ENCODE measurements at places on chromosomes 13 and 19.

DNA sequence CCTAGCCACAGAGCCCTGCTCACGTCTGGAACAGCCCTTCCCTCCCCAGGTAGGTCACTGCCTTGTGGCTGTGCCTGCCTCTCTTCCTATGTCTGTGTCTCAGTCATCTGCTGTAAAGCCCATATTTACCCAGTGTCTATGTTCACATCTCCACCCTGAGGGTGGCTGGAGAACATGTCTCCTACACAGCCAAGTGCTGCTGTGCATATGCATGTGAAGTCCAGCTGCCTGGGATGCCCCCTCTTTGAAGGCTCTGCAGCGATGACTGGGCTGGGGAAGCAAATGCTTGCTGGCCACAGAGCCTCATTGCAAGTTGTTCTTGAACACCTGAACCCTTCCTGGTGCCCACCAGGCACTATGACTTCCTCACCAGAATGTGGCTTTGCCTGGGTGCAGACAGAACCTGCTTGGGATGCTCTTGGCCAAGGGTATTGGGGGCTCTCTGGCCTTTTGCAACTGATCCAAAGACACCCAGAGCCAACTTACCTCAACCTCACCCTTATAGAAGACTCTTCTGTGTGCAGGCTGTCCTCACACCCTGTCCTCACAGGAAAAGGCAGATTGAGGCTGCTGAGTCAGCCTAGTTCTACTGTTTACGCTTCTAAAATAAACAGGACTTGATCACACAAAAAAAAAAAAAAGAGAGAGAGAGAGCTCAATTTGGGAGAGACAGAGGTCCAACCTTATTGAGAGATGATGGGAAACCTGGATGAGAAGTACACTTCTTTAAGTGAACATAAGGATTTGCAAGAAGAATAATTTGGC lies 26.5 kb downstream of the MRPL57 start:
- DNase-seq, result no peak

DNA sequence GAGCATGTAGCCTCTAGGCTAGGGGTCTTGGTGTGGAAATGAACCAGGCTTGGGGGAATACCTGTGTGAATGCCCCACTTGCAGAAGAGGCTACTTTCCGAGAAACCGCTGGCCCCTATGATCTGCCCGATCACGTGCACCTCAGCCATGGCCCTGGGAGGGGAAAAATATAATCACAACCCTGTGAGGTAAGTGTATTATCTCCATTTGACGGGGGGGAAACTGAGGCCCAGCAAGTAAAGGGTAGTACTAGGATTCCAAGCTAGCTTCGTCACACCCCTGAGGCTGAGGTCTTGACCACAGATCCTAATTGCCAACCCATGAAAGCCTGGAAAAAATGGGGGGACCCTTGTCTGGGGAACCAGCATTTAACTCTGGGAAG lies 587 bp downstream of the B9D2 start:
- no peak for DNase-seq

- DNase-seq, result no peak
Measured at GRCh38 chr13:105758918-105759860, 776.3 kb downstream of the EFNB2 start.

GRCh38 chr19:56138069-56138468 lies 3.0 kb upstream of the ZNF444 start:
- DNase-seq, result no peak

GRCh38 chr13:69828527-69828926 lies 279.1 kb upstream of the ATXN8OS start:
- DNase-seq, result no peak

DNA sequence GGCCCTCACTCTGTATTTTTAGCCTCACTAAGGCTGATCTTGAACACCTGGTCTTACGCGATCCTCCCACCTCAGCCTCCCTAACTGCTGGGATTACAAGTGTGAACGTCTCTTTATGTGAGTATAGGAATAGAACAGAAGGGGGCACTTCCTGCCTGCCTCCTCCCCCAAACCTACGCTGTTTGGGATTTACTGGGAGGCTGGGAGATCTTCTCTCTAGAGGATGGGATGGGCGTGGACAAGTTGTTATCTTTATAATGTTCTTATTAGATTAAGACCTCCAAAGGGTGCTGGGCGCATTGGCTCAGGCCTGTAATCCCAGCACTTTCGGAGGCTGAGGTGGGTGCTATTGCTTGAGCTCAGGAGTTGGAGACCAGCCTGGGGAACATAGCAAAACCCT lies 2.9 kb upstream of the CSNK1G2 start:
- DNase-seq, result no peak

GRCh38 chr19:6392221-6393073 lies 517 bp downstream of the GTF2F1 start:
- no peak for DNase-seq

DNA sequence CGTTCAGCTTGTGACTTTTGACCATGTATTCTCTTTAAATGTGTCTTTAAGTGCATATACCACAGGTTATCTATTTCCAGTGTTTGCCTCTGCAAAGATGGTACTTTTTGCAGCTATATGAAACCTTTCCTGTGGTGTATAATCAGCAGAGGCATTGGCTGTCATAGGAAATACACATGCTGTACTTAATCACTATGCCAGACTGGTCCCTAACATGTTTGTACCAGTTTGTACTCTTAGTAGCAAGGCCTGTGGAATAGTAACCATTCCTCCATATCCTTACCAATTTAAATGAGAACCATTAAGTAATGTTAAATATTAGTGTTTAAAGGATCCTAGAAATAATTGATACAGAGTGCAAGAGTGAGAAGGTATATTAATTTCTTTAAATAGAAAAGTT lies 69.8 kb downstream of the CDK8 start:
- DNase-seq, result no peak

DNA sequence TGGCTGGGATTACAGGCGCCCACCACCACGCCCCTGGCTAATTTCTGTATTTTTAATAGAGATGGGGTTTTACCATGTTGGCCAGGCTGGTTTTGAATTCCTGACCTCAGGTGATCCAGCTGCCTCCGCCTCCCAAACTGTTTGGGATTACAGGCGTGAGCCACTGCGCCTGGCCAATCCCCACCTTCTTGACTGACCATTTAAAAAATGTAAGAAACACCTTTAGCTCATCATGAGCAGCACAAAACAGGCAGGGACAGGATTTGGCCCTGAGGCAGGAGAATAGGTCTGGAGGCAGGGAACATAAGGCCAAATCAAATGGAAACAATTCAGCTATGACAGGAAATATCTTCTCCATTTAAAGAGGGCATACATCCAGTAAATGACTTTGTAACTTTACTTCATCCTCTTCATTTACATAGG lies 1.4 kb upstream of the MPV17L2 start:
- no peak for DNase-seq

- no peak for DNase-seq
Measured at GRCh38 chr13:109737606-109738005, 48.8 kb downstream of the IRS2 start.

DNA sequence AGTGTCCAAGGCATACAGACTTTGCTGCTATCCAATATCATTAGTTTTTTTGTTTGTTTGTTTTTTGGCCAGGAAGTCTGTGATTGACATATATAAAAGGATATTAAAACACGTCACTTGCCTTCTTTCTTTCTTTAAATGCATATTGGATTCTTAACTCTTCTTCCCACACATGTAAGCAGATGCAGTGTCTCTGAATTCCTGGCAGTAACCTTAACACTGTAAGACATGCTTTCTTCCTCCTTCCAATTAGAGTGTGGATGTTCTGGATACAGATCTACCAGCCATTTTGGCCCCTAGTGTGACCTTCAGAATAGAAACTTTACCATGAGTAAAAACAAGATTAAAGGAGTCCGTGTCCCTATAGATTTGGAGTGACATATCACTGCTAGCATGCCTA lies 967.4 kb upstream of the PRR20A start:
- DNase-seq, result no peak

GRCh38 chr13:108508263-108508662 lies 121.1 kb upstream of the MYO16 start:
- no peak for DNase-seq

DNA sequence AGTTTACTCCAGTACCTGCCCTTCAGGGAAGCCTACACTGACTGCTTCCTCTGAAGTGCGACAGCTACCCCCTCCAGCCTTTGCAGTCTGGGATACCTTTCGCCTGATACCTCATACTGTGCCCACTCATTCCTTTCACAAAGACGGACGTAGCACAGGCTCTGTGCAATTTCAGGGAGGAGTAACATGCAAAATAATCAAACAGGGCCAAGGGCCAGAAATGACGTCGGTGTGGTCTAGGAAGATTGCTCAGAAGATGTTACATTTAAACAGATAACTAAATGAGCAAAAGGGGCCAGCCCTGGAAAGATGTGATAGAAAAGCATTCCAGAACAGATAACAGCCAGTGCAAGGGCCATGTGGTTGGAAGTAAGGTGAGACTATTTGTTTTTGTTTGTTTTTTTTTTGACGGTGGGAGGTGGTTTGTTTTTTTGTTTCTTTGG lies 6.6 kb upstream of the DDX39A start:
- DNase-seq, result no peak

DNA sequence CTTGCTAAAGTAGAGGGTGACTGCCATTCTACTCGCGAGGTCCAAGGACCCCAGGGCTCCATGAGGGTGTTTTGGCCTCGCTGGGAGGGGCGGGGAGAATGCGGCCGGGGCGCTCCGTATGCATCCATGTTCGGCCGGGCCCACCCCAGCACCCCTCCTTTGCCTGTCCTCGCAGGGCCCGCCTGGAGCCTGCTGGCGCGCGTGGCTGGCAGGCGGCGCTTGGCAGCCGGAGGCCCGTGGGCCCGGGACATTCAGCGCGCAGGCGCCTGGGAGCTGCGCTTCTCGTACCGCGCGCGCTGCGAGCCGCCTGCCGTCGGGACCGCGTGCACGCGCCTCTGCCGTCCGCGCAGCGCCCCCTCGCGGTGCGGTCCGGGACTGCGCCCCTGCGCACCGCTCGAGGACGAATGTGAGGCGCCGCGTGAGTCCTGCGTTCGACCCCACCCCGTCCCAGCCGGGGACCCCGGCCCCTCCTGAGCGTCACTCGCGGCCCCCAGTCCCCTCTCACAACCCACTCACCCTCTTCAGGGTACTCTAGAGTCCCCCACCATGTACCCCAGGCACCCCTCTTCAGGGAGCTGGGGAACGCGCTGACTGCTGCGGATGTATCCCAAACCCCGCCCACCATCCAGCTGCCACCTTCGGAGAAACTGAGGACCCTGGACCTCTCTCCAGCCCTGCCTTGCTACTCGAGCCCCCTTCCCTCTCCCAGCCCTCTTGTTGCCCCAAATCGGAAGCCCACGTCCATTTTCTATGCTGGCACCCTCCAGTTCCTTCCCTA lies 4.1 kb downstream of the DLL3 start:
- peak; percentile 55 for DNase-seq

DNA sequence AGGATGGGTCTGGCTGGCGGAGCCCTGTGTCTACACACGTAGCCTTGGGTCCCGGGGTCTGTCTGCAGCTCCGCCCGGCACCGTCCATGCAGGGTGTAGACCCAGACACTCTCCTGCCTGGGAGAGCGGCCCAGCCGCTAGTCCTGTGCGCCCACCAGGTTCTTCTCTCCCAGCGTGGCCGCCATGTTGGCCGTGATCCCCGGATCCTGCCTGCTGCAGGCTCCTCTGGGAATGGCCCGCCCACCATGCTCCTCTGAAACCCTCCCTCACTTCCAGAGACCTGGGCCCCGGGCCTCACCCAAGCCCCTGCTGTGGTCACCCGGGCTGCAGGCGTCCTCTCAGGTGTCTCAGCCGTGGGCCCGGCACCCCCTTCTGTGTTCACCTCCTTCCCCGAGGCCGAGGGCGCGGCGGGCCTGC lies 57.7 kb upstream of the MCF2L start:
- no peak for DNase-seq

- DNase-seq, result no peak
Measured at GRCh38 chr13:30241532-30241931, 65.8 kb downstream of the KATNAL1 start.

DNA sequence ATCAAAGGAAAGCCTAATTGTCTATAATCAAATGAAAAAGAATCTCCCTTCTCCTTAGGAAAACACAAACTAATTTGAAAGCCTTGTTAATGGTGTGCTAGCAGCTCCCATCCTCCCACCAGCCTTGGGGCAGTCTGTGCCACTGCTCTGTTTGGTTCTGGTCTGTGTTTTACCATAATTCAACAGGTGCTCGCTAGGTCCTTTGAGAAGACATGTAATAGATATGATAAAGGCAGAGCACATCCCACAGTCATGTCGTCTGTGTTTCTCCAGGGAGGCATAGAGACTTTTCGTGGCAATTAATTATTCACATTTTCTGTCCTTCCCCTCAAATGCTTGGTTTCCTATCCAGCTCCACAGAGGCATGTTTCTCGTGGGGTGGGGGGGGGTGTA lies 23.8 kb downstream of the FAM124A start:
- no peak for DNase-seq

GRCh38 chr13:109656206-109656605 lies 130.2 kb downstream of the IRS2 start:
- DNase-seq, result no peak

GRCh38 chr13:31442571-31442970 lies 242.8 kb downstream of the B3GLCT start:
- no peak for DNase-seq

- no peak for DNase-seq
Measured at GRCh38 chr13:105116966-105117365, 1418.5 kb downstream of the EFNB2 start.

DNA sequence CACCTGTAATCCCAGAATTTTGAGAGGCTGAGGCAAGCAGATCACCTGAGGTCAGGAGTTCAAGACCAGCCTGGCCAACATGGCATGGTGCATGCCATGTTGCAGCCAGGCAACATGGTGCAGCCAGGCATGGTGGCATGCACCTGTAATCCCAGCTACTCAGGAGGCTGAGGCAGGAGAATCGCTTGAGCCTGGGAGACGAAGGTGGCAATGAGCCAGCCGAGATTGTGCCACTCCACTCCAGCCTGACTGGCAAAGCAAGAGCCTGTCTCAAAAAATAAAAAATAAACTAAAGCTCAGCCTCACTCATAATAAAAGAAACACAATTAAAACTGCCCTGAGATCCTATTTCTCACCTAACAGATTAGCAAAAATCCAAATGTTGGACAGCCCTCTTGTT lies 49.7 kb upstream of the MAP3K10 start:
- no peak for DNase-seq

DNA sequence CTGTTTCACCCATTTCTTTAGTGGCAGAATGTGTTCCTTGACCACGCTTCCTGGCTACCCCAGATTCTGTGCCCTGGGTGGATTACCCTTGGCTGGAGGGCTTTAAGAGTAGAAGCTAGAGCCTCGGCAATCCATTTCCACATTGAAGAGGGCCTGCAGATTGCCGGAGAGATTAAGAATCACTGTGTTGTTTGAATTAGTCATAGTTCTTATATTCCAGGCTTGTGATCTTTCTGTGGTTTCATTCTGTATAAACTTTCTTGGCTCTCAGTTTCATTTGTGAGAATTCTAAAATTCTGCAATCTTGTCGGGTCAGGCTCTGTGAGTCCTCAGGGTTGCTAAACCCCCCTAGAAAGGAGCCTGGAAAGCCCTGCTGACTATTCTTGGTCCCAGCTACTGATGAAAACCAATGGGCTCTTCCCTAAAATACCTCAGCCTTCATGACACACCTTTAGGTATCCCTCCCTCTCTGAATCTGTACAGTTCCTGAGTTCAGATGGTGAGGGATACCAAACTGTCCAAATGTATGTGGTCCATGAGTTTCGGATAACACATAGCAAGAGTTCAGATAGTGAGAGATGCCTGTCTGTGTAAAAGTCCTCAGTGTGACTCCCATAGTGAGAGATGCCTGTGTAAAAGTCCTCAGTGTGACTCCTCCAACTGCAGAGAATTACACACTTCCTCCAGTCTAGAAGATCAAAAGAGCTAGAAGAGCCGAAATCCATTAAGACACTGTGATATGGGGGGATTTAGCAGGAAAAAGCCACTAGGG lies 4.3 kb downstream of the PHF11 start:
- no peak for DNase-seq

- no peak for DNase-seq
Measured at GRCh38 chr19:53365899-53366493, 491 bp downstream of the ZNF525 start.

- peak; percentile 19 for DNase-seq
Measured at GRCh38 chr19:19185853-19186740, 5.9 kb downstream of the BORCS8 start.

Data from activated CD4-positive, CD25-positive, alpha-beta regulatory T cell (primary cell).